ENCODE measurements at places on chromosomes 3 and 15.

DNA sequence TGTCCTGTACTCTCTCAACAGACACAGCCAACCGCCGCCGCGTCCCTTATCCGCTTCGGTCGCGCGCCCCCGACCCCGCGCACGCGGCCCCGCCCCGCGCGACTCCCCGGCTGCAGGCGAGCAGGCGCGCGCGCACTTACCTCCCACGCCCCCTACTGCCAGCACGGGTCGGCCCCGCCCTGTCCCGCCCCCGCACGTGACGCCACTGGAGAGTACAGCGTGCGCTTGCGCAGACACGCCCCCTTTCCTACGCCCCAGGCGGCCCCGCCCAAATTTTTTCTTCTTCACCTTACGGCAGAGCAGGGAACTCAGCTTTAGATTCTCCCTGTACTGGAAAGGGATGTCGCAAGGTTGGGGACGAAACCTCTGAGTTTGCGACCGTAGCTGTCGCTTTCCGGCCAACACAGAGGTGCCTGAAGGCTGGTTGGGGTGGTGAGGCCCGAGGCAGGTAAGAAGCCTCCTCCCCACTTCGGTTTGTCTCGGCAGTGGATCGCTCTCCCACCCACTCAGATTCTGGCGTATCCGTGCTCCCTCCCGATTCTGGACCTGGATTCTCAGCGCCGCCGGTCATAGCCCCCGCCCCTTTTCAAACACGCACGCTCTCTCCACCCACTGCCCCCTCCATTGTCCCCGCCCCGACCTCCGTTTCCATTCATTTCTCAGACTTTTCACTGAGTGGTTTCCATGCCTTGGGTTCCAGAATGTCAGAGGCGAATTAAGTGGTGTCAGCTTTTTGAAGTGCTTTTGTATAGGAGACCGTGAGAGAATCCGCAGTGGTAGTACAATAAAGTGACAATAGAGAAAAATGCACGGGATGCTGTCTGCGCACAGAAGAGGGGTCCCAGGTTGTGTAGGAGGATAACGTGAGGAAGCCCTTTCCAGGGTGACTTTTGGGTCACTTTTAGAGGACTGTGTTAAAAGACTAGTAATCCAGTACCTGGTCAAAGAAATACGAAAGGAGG, at the start of the genes MYO9A and SENP8:
Gene MYO9A (minus strand): TSS at position 134 of the 962 bp plus-strand sequence. CDS start 71,587 bp downstream, outside the sequence.
Gene SENP8 (plus strand): TSS at position 387 of the 962 bp plus-strand sequence. CDS start 21,221 bp downstream, outside the sequence.
- DNase-seq = peak; percentile 98

DNA sequence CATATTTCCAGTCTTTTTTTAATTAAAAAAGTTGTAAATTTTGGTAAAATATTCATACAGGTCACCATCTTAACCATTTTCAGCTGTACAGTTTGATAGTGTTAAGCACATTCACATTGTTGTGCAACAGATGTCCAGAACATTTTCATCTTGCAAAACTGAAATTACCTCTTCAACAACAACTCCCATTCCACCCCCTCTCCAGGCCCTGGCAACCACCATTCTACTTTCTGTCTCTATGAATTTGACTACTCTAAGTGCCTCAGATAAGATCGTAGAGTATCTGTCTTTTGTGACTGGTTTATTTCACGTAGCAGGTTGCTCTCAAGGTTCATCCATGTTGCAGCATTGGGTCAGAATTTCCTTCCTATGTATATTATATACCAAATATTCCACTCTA, 76.0 kb downstream of the SLCO3A1 start:
- DNase-seq = no peak

DNA sequence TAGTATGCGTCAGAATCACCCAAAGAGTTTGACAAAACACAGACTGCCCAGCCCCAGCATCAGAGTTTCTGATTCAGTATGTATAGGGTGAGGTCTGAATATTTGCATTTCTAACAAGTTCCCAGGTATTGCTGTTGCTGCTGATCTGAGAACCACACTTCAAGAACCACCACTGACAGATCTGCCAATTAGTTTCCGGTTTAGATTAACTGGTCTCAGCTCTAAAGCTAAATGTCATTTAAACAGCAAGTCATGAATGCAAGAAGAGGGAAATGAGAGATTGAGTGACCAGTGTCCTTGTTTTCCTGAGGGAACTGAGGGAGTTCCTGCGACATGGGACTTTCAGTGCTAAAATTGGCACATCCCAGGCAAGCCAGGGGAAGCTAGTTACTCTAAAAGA, 305.0 kb downstream of the ZNF385D start:
- DNase-seq = no peak

GRCh38 chr3:25888892-25889524, 99.1 kb downstream of the OXSM start:
- peak; percentile 38 for DNase-seq

DNA sequence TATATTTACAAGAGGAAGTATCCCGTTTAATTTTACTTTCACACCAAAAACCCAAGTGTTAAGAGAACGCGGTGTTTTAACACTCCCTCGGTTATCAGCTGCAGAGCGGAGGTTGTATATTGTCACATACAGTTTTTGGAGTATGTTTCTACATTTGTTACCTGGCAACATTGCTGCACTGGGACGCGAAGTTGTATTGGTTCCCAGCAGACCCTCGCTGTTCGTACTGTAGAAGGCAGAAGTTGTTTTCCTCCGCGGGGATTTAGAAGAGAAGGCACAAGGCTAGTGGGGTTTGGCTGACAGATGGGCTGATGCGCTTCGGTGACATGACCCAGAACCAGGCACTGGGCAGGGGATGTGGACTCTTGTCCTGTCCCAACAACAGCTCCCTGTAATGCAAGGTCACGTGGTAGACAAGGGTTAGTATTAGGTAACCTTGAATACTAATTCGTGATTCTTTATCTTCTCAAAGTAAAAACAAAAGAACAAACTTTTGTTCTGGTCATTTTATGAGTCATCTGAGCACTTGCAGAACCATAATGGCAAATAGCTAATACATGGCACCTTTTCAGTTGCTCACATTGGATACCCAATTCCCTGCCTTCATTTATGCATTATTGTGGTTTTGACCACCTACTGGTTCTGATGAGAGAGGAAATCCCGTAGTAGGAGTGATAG, 230.4 kb upstream of the BHLHE40 start:
- no peak for DNase-seq

DNA sequence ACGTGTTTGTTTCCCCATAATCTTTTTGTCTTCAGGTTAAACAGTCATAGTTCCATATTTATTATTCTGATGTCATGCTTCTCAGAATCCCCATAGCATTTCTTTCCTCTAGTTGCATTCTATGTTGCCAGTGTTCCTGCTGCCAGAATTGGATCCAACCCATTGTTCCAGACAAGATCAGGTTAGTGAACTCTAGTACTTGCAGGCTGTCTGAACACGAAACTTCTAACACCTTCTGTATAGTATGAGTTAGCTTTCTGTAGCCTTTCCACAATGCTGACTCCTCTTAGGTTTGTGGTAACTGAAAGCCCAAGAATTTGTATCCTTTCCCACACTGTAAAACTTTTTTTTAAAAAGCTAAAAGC, 88.0 kb upstream of the ROPN1 start:
- DNase-seq = no peak

DNA sequence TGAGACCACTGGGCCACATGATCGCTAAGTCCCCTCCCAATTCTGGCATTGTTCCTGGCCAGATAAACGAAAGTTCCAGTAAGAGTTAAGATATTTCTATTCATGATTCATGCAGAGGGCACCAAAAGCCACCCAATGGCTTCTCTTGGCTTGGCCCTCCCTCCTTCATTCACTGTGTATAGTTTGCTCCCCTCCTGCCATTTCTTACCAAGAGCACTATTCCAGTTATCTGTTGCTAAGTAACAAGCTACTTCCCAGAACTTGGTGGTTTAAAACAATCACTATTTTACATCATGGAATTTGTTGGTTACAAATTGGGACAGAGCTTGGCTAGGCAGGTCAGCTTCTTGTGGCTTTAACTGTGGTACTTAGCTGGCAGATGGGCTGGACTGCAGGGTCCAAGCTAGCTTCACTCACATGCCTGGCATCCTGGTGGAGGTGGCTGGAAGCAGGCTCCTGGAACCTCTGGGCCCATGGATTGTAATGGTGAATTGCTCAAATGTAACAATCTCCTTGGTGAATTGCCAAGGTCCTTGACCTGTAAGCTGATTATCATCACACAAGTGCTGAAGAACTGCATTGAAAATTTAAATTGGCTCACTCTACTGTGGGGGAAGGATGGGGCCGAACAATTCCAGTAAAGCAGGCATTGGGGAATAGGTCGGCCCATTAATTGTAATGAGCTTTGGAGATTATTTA, 16.6 kb downstream of the EAF1 start:
- no peak for DNase-seq

DNA sequence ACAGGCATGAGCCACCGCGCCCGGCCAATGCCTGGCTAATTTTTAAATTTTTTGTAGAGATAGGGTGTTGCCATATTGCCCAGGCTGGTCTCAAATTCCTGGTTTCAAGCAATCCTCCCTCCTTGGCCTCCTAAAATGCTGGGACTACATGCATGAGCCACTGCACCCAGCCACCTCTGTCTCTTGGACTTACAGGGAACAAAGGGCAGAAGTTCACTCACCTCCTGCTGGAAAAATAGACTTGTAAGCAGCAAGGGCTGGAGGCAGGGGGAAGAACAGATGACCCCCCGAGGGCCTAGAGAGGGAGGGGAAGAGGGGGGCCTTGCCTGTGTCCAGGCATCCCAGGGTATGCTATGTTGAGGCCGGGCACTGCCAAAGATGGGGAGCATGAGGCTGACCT, 22.2 kb downstream of the DUSP7 start:
- no peak for DNase-seq

GRCh38 chr3:37481982-37482381, 307.6 kb upstream of the LRRFIP2 start:
- DNase-seq = no peak

GRCh38 chr3:39261726-39262125, 18.1 kb downstream of the CX3CR1 start:
- DNase-seq = no peak

- DNase-seq = peak; percentile 61
Measured at GRCh38 chr3:19885468-19885867, 48.5 kb downstream of the EFHB start.

DNA sequence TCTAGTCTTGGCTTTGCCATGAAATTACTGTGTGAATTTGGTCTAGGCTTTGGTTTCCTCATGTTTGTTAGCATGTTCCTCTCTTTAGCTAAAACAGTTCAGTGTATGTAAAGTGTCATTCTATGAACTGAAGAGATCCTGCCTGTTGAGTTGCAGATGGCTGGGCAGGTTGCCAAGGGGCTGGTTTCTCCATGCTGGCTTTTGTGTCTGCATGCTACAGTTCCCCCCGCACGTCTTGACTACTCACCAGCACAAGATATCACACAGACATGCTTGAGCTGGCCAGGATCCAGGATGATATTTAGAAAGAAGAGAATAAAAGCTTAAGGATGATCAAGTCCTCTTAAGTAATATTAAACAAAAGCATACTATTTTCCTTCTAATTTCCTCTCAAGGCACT, 90.2 kb downstream of the CERS3 start:
- no peak for DNase-seq

- no peak for DNase-seq
Measured at GRCh38 chr15:39454189-39454986, 126.5 kb upstream of the THBS1 start.

GRCh38 chr3:143601723-143602484, 246.4 kb downstream of the SLC9A9 start:
- DNase-seq = peak; percentile 90

DNA sequence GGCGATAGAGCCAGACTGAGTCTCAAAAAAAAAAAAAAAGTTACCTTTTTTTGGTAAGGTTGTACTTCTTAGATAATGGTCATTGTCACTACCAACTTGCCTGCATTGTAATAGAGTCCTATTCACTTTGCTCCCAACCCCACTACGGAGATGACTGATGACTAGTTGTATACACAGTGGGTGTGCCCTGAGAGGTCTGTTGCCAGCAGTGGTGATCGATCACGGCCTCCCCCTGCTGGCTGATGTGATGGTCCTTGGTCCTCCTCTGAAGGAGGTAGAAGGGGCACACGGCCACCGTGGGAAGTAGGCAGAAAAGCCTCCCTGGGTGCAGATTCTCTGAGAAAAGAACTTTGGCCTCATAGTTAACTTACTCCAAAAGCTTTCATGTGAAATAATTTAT, 10.7 kb downstream of the GCNT3 start:
- peak; percentile 72 for DNase-seq

DNA sequence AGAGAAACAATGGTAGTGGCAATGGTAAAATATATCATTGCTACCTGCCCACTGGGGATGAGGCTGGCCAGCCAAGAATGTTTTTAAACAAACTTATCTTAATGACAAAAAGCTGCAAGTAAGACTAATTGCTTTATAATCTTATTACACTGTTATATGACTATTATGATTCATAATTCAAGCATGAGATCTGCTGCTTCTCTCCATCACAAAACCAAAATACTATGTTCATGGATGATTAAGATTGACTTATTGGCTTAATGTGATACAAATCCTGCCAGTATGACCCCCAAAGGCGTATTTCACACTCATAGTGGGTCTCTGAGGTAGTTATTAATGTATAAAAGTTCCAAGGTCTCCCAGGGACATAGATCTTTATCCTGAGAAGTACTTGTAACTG, 52.6 kb downstream of the FBN1 start:
- DNase-seq = peak; percentile 49

DNA sequence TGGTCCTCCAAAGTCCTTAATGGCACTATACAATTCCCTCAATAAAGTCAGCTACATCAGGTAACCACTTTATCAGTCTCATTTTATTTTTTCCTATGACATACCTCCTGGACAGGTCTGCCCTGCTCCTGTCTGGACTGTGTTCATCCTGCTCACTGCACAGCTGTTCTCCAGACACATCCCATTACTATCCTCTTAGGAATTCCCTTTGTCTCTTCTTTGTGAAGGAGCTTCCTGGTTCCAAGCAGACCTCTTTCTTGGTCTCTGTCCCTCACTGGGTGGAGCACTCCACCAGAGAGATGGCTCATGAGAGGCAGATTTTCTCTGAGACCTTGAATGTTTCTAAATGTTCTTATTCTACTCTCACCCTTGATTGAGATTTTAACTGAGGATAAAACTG, 60.1 kb downstream of the KY start:
- no peak for DNase-seq

GRCh38 chr15:101114166-101114565, 137.7 kb downstream of the CHSY1 start:
- DNase-seq = no peak

GRCh38 chr3:169864270-169864669, 5.5 kb downstream of the LRRC31 start:
- DNase-seq = no peak

- no peak for DNase-seq
Measured at GRCh38 chr3:149216193-149216869, 5.3 kb downstream of the CP start.

- DNase-seq = no peak
Measured at GRCh38 chr3:25235031-25235430, 193.0 kb upstream of the RARB start.

GRCh38 chr3:56918111-56918568, 116.4 kb upstream of the ARHGEF3 start:
- DNase-seq = no peak

DNA sequence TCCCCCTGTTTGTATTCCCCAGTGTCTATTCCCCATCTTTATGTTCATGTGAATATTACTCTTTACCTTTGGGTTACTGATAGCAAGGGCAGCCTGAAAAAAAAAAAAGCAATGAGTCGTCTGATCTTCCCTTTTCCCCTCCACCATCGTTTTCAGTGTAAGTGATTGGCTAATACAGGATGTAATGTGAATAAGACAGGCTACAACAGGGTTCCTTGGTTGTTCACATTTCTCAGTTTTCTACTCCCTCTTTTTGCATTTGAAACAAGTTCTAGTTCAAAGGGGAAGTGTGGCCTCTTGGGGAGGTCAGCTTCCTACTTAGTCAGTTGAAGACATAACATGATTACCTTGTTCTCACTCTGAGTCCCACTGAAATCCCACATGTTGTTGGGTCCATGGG, 278.0 kb upstream of the TRIM42 start:
- DNase-seq = no peak

GRCh38 chr15:73317651-73318462, 50.9 kb downstream of the HCN4 start:
- no peak for DNase-seq
